ENCODE measurements at places on chromosomes 7 and 10.
A peak's percentile ranks its signal among the peaks of the same experiment; 100 is the strongest.

GRCh38 chr10:75773231-75773780, 341.9 kb downstream of the LRMDA start:
- no peak for DNase-seq

DNA sequence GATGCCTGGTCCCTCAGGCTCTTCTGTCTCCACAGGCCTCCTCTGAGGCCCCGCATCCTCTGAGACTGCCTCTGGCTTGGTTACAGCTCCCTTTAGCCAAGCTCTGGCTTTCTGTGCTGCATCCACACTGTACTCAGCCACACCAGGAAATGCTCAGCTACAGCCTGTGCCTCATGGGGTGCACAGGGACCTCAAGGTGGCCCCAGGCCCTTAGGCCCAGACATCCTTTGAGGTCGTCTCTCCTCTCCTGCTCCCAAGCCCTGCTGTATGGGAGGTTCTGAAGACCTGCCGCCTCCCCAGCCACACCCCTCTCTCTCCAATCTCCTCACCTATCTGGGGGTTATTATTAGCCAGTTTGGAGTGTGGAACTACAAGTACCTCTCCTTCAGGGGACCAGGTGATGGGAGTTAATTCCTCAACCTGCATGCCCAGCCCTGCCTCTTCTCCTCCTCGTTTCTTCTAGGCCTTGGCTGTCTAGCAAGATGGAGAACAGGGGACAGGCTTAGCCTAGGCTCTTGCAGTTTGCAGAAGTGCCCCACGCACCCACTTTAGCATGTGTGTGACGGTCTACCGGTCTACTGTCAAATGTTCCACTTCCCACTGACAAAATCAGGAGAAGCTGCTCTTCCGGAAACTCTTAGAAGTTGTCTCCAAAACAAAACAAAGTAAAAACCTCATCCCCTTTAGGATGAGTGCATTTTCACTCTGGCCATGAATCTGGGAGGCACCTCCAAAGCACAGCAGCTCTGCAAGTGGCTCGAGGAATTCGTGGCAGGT, 64.0 kb upstream of the WAC start:
- DNase-seq: no peak

DNA sequence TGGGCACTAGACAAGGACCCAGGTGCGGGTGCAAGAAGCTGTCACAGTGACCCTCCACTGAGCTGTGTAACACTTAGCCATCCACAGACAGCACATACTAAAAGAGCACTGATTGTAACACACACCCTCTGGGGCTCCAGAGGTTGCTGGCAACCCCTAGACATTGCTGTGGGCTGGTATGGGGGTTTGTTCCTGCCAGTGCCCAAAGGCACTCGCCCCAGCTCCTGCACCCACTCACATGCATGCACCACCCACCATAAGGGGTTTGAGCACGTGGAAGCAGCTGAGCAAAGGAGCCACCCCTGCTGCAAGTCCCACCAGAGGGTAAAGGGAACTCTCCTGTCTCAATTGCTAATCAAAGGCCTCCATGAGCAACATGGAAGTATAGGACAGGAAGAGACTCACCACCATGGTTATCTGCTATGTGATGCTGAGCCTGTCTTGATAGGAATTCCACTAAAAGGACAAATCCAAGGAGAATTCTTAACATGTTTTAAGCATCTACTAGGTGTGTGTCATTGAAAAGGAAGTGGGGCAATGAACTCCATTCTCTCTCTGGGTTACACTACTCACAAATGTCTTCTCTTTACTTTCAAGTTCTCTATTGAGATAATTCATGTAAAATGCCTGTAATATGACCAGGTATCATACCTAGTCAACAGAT, 103.1 kb downstream of the GFRA1 start:
- no peak for DNase-seq

DNA sequence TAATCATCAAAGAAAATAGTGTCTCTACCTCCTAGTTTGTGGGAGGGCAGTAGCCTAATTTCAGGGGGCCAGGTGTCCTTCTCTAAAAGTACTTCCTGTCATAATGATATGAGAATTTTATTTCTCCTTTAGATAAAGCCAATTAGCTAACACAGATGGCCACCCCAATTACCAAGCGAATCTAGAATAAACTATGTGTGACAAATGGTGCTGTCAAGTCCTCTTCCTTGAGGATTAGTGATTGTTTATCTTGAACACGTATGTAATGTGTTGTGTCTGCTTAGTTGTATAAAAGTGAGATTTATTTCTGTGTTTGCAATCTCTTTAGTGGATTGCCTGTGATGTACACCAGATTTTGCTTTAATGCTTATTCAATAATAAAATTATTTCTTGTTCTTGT, 1120.0 kb downstream of the SORCS1 start:
- DNase-seq: no peak

GRCh38 chr10:64080071-64080470, 558.9 kb downstream of the REEP3 start:
- DNase-seq: no peak

DNA sequence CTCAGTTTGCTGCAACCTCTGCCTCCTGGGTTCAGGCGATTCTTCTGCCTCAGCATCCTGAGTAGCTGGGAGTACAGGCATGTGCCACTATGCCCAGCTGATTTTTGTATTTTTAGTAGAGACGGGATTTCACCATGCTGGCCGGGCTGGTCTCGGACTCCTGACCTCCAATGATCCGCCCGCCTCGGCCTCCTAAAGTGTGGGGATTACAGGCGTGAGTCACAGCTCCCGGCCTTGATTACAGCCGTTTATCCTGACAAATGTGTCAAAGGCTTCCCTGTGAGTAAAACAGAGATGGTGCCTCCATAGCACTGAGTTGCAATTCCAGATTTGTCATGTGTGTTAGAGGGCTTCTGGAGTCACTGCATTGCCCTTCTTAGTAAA, 273.7 kb downstream of the CCDC3 start:
- DNase-seq: no peak

GRCh38 chr7:78264105-78264504, 465.5 kb downstream of the PHTF2 start:
- no peak for DNase-seq

- no peak for DNase-seq
These were observed 313.0 kb downstream of the WDR37 start for GRCh38 chr10:1369197-1369596.

- DNase-seq: no peak
These were observed 428.6 kb downstream of the DPP6 start for GRCh38 chr7:154480817-154481216.

DNA sequence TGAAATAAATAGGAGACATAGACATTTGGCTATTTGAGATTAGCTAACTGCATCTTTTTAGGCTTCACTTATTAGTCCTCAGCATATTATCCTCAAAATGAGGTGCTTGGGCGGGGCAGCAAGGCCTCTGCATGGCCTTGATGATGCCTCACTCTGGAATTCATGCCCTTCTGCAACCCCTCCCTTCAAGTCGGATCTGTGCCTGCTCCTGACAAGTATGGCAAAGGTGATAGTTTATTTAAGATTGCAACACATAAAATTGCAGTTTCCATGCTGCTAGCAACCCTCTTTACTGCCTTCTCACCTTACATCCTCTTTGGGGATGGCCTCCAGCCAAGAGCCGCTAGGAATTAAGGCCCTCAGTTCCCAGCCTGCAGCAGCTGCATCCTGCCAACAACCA, 241.3 kb upstream of the ADARB2 start:
- DNase-seq: no peak

DNA sequence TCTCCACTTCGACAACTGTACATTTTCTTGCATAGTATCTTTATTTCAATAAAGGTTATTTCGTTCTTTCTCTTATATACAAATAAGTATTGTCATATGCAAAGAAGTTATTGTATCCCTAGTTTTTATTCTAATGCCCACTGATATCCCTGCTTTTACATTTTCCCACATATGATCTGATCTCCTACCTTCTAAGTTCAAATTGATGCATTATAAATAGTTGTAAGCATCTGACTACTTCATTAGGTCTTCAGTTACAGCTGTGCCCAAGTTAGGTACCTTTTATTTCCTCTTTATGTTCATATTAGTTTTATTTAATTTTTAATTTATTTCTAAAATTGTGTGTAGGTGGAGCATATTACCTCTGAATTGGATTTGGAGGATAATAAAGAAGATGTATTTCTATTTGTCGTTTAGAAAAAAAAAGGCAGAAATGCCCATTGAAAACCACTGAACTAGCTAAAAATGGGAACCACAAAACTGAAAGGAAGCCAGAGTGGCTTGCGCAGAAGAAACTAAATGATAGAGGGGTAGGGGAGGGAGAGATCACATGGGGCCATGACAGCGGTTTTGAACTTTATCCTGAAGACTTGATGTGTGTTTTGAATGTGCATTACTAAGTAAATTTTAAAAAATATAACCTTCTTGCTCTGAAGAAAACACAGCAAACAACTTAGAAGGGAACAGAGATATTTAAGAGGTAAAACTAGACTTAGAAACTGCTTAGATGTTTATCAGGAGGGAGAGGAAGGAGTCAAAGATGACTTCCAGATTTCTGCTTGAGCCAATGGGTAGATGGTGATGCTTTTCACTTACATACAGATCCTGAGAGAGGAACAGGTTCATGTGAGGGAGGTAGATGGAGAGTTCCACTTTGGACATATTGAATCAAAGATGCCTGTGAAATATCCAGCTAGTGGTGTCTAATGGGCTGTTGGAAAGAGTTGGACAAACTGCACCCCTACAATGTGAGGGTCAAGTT, 9.3 kb upstream of the ZC3HAV1L start:
- DNase-seq: peak; percentile 29

GRCh38 chr10:49744091-49744685, 17.9 kb downstream of the OGDHL start:
- DNase-seq: no peak

DNA sequence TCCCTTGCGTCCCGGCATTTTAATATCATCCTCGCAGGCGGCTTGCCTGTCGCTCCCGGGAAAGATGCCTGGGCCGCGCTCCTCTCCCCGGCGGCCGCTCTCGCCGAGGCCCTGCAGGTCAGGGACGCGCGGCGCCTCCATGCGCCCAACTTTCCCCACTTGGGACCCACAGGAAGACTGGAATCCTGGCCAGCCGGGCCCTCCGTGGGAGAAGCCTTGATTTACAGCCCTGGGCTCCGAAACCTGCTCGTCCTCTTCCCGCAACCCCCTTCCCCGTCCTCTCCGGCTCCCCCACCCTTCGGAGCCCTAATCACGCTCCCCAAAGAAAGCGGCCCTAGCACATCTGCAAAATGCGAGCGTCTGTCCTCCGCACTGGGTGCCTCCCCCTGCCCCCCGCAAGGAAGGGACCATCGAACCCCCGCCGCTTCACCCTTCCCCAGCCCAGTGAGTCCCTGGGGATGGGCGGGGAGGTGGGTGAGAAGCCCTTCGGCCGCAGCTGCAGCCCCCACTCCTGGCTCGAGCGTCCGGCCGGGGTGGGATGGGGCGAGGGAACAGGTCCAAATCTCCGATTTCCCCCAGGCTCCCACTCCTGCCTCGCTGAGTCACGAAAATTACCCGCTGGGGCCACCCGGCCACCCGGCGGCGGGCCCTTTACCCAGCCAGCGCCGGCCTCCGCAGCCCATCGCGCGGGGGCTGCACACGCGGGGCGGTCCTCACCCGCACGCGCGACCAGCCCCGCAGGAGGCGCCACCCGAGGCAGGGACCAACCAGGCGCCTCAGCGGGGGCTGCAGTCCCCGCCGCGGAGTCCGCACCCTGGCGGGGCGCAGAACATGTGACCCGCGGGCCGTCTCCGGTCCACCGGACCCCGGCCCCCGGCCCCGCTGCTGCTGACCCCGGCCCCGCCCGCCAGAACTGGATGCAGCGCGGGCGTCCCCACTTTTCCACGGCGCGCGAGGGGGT, 695 bp downstream of the HSPA12A start:
- DNase-seq: no peak

DNA sequence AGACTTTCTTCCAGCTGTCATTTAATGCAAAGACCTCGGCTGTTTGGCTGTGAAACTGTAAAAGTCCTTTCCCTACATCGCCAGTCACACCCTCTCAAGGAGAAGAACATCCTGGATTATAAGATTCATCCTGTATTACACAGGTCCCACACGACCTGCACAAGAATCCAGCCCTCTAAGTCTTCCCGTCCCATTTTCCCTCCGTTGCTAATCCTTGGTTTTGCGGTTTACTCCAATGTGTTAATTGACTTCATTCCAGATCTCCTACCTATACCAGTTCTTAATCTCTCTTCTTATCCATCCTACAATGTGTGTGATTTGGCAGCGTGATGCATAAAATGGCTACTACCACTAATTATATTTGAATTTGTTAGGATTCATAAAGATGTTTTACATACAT, 110.4 kb downstream of the COL28A1 start:
- DNase-seq: no peak

GRCh38 chr7:142420554-142421362, 162.9 kb upstream of the PRSS58 start:
- no peak for DNase-seq

DNA sequence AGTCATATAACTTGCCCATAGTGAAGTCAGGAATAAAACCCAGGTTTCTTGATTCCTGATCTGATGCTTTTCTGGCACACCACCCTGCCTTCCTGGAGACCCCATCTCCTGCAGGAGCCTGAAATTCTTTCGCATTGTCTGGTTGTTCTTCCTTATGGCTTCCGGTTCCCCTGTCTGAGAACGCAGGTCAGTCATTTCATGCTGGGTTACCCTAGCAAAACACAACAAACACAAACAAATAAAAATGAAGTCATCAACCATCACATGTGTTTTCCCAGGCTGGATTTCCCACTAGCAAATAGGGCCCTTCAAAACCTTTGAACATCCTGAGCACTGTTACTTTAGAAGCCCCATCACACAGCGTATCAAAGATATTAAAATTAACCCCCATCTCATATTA, 569.6 kb downstream of the LRMDA start:
- no peak for DNase-seq

GRCh38 chr10:36711361-36711760, 414.0 kb upstream of the ANKRD30A start:
- DNase-seq: no peak

- no peak for DNase-seq
These were observed 145.0 kb downstream of the LRRC4 start for GRCh38 chr7:127886248-127886647.

- DNase-seq: no peak
These were observed 239.2 kb upstream of the FZD8 start for GRCh38 chr10:35881320-35881719.

DNA sequence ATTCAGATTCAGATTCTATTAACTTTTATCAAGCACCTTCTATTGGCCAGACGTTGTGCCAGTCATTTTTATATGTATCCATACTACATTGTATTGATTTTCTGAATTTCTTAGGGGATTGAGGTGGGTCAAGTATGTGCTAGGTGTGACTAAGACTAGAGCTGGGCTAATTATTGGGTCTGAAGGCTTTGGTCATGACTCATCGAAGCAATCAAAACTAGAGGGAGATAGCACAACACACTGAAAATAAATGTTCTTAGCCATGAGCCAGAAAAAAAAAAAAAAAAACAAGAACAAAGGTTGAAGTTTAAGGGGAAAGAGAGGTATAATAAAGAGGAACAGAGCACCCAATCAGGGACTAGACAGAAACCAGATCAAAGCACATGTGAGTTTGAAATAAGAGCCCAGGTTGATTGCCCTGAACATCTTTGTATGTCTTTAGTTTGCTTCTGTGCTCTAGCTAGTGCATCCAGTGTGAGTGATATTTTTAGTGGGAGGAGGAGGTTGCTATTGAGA, 171.6 kb upstream of the FOXP2 start:
- DNase-seq: no peak

- DNase-seq: no peak
These were observed 90.7 kb downstream of the TFPI2 start for GRCh38 chr7:93799750-93800357.
